NCI-H1092 (cell line): ENCODE measurements at places on chromosomes 3 and 15.

GRCh38 chr3:159455741-159456181, 532.9 kb upstream of the IL12A start:
- DNase-seq = no peak

DNA sequence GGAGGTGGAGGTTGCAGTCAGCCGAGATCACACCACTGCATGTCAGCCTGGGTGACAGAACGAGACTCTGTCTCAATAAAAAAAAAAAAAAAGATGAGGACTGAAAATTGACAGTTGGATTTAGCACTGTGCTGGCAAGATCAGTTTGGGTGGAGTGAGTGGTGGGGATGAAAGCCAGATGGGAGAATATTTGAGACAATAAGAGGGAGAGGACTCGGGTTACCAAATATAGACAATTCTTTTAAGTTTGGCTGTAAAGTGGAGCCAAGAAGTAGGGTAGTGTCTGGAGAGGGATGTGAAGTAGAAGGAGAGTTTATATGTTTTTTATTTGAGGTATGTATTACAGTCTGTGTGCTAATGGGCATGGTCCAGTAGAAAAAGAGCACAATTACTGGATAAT, 20.4 kb downstream of the TMOD3 start:
- DNase-seq = no peak

- DNase-seq = no peak
Observed at GRCh38 chr3:14625443-14625842, 26.1 kb upstream of the CCDC174 start.

- no peak for DNase-seq
Observed at GRCh38 chr15:64146885-64147681, 4.4 kb upstream of the SNX22 start.

DNA sequence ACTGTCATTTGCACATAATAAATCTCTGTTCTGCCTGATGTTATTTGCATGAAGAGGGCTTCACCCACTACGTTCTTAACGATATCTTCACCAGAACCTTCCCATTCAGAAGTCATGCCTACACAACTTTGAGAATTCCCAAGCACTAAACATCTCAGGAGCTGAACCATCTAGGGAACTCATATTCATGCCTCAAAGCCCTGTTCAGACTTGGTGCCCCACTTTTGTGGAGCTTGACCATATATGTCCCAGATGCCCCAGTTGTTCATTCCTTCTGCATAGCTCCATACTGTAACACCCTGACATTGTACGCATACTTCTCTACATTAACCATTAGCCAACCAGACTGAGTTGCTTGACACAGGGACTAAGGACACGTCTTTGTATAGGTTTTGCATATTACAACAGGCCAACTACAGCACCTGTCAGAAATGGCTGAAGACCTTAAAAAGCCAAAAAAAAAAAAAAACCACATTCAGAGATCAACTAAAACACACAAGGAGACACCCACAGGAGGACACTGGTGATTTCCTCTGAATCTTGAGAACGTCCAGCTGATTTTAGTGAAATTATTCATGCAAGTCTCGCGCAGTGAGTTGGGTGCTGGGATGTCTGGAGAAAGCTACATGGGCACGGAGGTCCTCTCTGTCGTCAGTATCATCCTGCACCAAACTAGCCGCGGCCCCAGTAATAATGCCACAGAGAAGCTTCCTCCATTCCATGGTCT, 141.4 kb downstream of the FOXP1 start:
- no peak for DNase-seq

DNA sequence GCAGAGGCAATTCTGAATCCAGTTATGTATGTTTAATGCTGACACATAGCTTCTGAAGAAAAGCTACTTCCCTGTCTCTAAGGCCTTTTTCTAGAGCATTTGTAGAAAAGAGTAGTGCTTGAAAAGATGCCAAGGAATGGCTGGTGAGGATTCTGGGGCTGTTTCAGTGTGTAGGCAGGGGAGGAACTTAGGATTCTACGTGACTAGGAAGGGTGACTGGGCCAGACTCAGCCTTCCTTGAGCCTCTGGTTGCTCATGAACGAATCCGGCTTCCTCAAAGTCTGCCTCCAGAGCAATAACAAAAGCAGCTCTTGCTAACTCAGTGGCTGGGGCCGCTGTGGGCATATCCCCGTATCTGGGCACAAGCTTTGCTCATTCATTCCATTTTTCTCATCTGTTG, 104.8 kb upstream of the WNT5A start:
- DNase-seq = no peak

- DNase-seq = no peak
Observed at GRCh38 chr15:76233921-76234320, 77.3 kb downstream of the ETFA start.

DNA sequence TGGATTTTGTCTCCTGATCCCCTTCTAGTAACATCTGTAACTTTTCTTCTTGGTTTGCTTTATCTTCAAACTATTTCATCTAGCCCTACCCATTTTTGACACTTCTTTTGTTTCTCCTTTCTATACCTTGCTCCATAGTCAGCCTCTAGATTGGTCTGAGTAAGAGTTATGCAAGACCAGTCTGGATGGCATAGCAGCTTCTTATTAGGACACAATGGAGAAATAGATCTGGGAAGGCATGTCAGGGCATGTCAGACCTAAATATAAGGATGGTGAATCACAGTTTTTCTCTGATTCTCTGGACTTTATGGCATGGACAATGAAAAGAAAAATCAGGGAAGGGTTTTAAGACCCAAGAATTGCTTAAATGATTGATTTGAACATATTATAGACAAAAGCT, 452.5 kb downstream of the RAP2B start:
- no peak for DNase-seq

DNA sequence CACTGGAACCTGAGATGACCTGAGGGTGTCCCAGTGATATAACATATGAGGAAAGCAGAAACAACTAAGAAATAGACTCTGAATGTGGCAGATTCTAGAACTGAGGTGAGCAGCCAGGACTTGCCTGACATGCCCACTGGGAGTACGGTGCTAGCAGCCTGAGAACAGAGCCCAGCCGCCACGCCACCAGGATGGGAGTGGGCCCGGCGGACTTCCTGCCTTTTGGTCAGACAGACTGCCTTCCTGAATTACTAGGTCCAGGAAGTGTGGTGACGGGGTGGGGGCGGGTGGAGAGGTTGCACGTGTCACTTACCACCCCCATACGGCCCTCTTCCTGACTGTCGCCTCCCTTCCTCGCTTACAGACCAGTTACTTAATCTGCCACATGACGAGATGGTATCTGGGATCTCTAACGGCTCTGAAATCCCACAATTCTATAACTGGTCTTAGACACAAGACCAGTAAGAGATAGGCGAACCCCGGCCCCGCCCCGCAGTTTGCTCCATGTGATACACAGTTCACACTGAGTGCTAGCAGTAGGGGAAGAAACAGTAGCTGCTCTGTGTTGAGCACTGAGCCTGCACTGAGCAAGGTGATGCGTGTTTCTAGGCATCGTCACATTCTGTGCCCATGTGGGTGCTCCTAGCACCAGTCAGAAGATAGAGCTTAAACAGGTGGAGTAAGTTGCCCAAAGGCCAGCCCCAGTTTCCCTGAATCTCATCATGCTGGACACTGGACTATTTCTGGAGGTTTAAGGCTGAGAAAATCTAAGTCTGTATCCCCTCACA, 95.7 kb downstream of the CPN2 start:
- no peak for DNase-seq

- no peak for DNase-seq
Observed at GRCh38 chr3:126477061-126477380, 1.3 kb upstream of the ZXDC start.

DNA sequence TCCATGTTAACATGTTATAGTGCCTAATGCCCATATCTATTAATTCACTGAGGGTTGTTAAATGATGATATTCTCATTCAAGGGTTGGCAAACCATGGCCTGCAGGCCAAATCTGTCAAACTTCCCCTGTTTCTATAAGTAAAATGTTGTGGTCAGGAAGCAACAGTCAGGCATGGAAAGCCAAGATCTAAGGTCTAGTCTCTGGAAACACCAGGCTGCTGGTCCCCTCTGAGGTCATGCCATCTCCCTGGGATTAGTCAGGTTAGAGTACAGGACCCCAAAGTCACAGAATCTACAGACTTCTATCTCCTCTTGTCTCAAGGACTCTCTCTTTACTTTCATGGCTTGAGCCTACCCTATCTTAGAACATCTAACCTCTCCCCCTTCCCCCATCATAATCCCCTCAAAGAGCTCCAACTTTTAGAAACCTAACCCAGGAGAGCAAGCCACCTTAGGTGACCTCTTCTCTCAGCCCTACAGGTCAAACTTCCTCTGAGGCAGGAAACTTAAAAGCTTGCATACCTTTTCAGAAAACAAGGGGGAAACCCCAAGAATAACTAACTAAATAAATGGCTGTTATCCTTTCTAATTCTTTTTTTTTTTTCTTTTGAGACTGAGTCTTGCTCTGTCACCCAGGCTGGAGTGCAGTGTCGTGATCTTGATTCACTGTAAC, 15.3 kb upstream of the HERC1 start:
- no peak for DNase-seq

DNA sequence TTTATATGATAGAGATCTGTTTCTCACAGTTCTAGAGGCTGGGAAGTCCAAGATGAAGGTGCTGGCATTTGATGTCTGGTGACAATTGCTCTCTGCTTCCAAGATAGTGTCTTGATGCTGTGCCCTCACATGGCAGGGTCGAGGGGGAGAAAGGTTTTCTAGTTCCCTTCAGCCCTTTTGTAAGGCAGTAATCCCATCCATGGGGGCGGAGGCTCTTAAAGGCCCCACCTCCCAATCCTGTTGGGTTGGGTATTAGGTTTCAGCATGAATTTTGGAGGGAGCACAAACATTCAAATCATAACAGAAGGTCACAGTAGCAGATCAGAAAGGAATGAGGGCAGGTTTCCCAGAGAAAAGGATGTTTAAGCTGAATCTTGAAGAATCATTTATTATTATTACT, 601.7 kb upstream of the ZNF717 start:
- DNase-seq = no peak

DNA sequence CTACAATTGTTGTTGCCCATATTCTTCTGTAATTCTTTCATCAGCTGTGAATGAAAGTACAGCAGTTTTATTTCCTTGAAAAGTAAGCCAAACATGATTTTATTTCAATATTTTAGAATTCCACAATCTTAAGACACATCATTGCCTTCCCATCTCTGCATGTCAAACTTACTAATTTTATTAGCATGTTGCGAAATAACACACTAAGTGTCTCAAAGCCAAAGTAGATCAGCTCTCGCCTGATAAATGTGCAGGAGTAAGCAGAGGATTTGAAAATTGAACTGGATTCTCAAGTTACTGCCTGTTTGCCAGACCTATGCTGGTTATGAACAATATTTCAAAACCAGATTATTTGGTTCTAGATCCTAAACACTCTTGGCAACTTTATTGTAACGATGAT, 25.7 kb downstream of the TGFBR2 start:
- DNase-seq = no peak

- DNase-seq = peak; percentile 18
Observed at GRCh38 chr3:26712211-26713026, 89.8 kb downstream of the LRRC3B start.

- peak; percentile 36 for DNase-seq
Observed at GRCh38 chr15:89647191-89647851, 7.9 kb downstream of the KIF7 start.

DNA sequence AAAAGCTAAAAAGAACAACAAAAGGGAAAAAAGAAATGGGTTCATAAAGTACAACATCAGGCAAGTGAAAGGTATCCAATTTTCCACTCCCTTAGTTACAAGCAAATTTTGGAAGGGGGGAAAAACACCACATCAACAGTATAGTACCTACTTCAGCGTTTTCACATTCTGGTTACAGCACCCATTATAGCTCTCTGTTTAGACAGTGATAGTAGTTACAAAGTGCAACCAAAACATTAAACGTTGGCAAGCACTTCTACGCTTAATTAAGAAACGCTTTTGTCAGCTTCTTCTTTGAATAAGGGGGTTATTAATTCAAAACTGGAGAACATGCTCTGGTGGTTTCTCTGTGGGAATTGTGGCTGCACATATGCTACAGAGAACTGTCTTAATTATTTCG, 180.2 kb downstream of the VPS13C start:
- peak; percentile 28 for DNase-seq

DNA sequence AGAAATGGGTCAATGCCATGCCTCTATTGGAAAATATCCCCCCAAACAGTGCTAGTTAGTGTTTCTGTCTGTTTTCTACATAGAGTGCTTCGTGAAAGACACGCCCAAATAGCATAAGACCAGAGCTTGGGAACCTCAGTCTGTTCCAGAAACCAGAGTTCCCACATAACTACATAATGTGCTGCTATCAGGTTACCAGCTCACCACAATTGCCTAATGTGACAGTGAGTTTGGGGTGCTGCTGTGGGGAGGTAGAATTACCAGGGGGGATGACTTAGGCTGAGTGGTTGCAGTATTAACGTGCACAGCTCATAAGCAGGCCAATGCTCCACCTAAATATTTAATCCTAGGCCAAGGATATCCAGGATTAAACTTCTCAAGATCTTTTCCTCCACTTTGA, 39.2 kb downstream of the DUT start:
- no peak for DNase-seq
